Glomerular endothelial cell (primary cell): ENCODE measurements at places on chromosomes 1 and 21.

- no peak for DNase-seq
Observed at GRCh38 chr1:118890851-118891384, 97.2 kb downstream of the TBX15 start.

GRCh38 chr1:215833941-215834729 lies 267.0 kb downstream of the KCTD3 start:
- DNase-seq = no peak

DNA sequence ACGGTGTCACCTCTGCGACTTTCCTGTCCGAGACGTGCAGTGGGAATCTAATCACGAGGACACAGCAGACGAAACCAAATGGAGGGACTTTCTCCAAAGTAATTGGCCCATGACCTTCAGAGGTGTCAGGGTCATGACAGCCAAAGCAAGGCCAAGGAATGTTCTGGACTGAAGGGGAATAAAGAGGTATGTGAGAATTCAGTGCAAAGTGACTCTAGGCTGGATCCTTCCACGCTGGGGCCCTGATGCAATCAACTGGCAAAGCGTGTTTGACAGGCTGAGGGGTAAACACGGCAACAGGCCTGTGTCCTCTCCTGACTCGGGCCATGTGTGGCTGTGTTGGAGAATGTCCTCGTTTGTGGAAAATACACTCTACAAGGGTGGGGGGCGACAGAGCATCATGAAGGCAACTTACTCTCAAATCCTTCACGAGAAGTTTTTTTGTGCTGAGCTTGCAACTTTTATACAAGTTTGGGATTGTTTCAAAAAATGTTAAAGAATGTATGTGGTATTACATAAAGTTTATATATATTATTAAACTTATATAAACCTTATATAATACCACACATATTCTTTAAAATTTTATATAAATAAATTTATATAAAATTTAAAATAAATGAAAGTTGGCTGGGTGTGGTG lies 1.7 kb downstream of the CFAP74 start:
- DNase-seq = no peak

- no peak for DNase-seq
Observed at GRCh38 chr1:20921285-20921684, 134.2 kb upstream of the HP1BP3 start.

GRCh38 chr1:175560192-175560591 lies 183.2 kb downstream of the TNR start:
- no peak for DNase-seq

DNA sequence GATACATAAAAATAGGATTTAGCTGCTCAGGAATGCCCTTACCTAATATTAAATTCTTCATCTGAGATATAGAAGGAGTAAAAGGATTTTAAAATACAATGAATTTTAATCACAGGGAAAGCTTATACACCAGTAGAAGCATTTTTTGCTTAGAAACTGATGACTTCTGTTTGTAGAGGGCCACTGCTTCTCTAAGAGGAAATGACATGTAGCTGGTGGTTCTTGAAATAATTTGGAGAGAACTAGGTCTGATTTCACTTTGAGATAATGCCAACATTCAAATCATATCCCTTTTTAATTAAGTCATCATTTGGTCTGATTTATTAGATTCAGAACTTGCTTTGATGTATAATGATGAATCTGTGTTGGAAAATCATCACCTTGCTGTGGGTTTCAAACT lies 166.6 kb upstream of the SGIP1 start:
- no peak for DNase-seq

DNA sequence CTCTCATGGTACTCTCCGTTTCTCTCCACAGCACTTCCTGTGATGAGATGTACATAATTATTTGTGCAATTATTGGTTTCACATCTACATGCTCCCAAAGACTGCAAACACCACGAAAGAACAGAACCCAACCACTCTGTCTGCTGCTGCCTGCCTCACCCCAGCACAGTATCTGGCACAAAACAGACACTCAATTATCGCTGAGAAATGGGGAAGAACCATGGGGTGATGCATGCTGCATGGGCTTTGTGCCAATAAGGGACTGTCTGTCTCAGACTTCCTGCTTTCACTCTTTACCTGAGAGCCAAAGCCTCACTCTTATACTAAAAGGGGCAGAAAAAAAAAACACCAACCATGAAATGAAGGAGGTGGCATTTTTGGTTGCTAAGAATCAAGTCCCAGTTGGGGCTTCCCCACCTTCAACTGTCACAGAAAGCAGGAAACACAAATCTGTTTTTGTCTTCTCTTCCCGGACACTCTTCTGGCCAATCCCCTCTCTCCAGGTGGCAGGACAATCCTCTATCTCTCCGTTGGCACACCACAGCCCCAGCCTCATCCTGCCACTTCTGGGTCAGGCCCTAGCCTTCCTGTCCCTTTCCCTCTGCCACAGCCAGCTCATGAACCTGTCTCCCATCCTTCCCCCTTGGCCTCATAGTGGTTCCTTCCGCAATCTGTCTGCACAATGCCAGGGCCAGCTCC lies 82.0 kb downstream of the TGFBR3 start:
- DNase-seq = no peak

DNA sequence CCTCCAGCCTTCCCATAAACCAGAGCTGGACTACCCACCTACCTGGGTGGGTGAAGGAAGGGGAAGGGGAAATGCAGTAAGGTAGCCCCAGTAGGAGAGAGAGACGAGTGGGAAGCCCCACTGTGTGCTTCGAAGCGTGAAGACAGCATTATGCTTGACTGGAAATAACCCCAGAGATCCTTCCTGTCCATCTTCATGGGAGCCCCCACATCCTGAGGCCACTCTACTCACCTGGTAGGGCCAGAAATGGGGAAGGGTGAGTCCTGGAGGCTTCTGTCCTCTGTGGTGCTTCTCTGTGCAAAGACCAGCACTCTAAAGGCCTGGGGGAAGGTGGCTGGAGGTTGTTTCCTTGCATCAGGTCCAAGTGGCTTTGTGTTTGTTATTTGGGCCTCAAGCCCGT lies 10.0 kb upstream of the RASSF5 start:
- no peak for DNase-seq

GRCh38 chr1:158686111-158687009 lies at the start of gene SPTA1:
Gene SPTA1, minus strand, starts transcription at chr1:158686715. Its CDS starts 198 bp downstream, at chr1:158686517.
- no peak for DNase-seq

DNA sequence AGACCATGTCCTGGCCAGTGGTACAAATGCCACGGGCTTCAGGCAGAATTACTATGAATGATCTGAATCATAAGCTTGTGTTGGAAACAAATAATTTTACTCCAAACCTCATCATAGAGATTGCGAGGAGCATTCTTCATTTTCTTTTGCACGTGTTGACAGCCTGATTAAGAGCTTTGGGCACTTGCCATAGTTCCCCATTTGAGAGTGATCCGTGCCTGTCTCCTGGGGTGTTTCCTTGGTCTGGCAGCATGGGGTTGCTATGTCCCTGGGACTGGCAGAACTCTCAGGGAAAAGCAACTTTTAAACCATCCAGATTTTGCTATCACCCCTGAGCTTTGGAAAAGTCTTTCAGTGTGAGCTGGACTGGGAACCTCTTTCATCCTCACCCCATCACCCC lies 54.3 kb upstream of the KCNJ6 start:
- DNase-seq = no peak

DNA sequence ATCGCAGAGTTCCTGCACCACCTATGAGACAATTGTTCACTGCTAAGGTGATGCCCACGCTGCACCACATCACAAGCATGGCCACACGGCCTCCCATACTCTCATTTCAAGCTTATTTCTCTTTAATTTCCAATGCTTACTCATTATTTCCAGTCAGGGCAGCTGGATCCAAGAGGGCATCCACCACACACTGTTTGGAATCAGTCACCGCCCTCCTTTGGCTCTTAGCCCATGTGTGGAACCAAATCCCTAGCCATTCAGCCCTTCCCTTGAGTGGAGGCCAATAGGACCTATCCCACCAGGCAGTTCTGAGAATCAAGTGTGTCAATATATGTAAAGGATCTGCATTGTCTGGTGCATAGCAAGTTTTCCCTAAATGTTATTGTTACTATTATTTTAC lies 26.3 kb upstream of the PALMD start:
- no peak for DNase-seq

- no peak for DNase-seq
Observed at GRCh38 chr1:226487921-226488320, 60.6 kb upstream of the STUM start.

- no peak for DNase-seq
Observed at GRCh38 chr21:17519965-17520609, 7.2 kb downstream of the CXADR start.

- no peak for DNase-seq
Observed at GRCh38 chr21:15625363-15625762, 104.4 kb upstream of the USP25 start.

GRCh38 chr21:45592208-45592619 lies 50.0 kb upstream of the SLC19A1 start:
- no peak for DNase-seq

DNA sequence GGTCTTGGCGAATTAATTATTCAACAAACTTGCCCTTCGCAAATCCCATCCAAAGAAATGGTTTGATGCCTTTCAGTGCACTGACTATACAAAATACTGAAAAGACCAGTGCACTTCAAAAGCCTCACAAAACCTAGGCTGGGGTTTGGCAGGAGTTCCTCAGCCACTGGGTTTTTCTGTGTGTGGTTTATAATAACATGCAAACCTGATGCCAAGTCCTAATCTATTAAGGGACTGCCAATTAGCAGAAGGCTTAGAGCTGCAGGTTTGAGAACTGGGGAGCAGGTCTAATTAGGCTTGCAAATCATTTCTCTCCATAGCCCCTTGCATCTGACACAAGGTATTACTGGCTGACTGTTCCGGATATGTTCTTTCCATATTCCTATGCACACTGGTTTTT lies 27.7 kb downstream of the PLPP3 start:
- DNase-seq = no peak

DNA sequence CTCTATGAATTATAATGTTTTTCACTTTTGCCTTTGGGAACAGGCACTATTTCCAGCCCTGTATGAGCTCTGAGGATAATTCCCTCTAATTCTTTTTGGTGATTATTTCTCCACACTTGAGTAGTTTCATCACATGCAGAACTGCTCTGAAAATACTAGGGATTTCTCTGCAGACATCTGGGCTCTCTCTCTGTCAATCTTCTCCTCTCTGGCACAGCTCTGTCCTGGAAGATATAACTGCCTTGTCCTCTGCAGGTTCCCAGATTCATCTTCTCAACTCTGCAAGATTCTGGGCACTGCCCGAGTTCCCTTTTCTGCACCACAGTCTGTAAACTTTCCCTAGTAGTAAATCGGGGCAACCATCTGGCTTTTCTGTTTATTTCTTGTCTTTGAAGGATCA lies 131.3 kb upstream of the FMN2 start:
- DNase-seq = no peak

DNA sequence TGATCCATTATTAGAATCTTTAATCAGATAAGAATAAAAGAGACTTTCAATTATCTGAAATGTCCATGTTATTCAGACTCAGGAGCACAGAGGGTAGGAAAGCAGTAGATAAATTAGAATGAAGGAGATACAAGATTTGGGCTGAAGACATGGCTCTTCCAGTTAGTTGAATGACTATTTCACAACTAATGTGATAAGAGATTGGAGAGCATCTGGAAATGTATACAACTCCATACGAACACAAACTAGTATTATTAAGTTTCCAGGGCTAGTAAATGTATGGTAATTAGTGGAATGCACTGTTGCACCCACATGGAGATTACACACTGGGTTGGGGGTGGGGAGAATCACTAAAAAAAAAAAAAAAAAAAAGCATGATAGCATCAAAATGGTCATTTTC lies 618.0 kb downstream of the KIF26B start:
- no peak for DNase-seq

GRCh38 chr1:40462956-40463590 lies 12.8 kb downstream of the ZFP69B start:
- no peak for DNase-seq

- no peak for DNase-seq
Observed at GRCh38 chr1:206893380-206893779, 3.9 kb upstream of the IL24 start.

DNA sequence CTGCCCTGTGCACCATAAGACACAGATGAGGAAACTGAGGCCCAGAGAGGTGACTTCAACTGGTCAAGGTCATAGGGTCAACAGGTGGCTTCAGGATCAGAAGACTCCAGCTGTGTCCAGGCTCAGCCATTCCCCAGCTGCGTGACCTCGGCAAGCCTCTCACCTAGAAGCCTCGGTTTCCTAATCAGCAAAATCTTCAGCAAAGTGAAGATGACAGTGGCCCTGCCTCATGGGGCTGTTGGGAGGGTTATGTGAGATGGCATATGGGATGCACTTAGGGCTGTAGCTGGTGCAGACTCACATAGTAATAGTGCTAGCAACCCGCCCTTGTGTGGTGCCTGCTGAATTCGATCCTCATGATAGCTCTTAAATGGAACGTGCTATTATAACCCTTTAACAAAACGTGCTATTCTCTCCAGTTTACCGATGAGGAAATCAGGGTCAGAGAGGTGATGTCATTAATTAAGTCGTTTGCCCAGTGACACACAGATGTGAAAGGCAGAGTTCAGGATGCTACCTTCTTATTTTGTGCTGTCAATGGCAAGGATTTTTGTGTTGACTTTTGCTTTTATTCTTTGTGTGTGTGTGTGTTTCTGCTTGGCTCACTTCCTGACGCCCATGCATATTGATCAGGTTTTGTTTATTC lies 472.9 kb downstream of the MATN1 start:
- DNase-seq = no peak

DNA sequence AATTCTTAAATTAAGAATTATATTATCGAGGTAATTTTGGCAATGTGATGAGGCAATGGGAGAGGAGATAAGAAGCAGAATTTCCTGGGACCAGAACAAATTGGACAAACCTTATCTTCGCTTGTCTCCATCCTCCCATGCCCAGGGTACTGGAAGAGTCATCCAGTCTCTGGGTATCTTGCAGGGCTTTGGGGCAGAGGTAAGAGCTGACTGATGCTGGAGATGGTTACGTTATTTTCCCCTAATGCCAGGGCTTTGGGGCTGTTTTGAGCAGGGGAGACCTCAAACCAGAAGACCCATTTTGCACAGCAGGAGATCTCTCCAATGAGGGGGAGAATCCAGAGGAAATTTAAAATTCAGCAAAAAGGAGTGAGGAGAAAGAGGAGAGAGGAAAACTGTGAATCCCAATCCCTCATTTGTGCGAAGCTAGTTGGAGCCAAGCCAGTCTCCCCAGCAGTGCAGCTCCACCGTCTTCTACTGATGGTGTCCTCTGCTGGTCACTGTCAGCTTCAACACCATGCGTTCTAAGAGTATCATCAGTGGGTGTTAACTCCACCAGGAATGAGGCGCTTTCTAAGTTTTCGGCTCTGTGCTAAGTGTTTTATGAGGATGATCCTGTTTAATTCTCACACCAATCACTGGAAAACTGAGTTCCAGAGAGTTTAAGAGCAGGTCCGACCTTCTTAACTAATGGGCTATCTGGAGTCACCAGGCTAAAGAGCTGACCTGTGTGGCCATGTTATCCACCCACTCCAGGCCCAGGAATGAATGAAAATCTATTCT lies 86.8 kb upstream of the CD34 start:
- DNase-seq = peak; percentile 51

DNA sequence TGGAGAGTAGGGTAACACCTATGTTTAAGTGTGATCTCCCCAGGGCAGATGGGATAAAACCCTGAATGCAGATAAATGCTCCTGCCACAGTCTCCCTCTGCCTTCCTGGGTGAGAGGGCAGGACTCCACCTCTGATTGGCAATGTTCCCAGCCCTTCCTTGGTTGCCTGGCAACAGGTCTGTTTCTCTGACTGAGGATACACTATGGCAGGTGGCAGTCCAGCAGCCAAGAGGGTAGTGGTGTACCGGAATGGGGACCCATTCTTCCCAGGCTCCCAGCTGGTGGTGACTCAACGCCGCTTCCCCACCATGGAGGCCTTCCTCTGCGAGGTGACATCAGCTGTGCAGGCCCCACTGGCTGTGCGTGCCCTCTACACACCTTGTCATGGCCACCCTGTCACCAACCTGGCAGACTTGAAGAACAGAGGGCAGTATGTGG lies at the start of gene DCDC2B:
TSS of gene DCDC2B (plus strand) at position 199 of the 438 bp plus-strand sequence. CDS start at position 204, 5 bp downstream.
- DNase-seq = no peak
